Left hindlimb (tissue), 1 donor: ENCODE measurements at places on chromosomes 1 and 21.
A peak's percentile ranks its signal among the peaks of the same experiment; 100 is the strongest.

- peak; percentile 98 for DNase-seq
Observed at GRCh38 chr1:2279210-2279639, 51.1 kb downstream of the SKI start.

DNA sequence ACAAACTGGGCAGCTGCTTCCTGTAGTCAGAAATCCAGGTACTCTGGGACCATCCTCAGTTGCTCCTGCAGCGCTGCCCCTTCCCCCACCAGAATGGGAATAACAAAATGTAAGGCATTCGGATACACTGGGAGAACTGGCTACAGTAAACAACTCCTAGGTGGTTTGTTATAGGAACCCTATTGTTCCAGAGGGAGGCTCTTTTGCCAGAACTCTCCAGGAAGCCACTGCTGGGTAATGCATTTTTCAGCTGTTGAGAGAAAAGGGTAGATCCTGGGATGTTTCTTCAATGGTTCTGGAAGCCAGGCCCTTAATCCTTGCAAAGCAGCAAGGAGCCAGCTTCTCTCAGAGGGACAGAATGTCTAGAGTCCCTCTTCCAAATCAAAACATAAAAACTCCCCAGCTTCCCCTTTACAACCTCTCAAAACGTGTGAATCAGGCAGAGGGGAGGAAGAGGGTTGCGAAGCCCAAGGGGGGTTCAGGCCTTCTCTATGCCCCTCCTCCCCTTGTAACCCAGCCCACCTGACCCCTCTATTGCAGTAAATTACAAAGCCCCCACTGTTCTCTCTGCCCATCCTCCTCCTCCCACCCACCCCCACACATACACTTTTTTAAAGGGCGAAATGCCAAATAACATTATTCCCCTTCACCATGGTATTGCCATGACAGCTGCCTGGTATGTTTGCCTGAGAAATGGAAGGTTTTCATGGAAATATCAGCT lies 29.1 kb downstream of the PLPP3 start:
- DNase-seq = no peak

GRCh38 chr1:95876276-95876675 lies 642.3 kb downstream of the RWDD3 start:
- no peak for DNase-seq

DNA sequence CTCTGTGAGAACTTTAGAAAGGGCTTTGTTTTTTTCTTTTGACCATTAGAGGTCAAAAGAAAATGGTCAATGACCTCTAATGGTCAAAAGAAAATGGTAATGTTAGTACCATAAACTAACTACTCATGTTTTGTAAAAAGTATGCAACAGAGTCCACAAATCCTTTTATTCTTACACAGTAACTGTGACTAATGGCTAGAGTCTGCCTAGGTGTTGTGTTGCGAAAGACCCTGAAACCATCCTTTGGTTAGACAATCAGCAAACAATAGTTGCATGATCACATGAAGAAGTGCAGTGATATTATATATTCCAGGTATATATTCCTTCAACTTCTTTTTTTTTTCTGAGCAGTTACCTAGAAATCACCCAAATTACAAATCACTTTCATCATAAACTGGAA lies 40.9 kb downstream of the NEGR1 start:
- no peak for DNase-seq

GRCh38 chr1:235923466-235924021 lies 56.8 kb upstream of the LYST start:
- no peak for DNase-seq

GRCh38 chr1:109369167-109369746 lies 28.5 kb downstream of the SORT1 start:
- no peak for DNase-seq

- peak; percentile 27 for DNase-seq
Observed at GRCh38 chr1:1130206-1131120, 14.6 kb upstream of the C1orf159 start.

DNA sequence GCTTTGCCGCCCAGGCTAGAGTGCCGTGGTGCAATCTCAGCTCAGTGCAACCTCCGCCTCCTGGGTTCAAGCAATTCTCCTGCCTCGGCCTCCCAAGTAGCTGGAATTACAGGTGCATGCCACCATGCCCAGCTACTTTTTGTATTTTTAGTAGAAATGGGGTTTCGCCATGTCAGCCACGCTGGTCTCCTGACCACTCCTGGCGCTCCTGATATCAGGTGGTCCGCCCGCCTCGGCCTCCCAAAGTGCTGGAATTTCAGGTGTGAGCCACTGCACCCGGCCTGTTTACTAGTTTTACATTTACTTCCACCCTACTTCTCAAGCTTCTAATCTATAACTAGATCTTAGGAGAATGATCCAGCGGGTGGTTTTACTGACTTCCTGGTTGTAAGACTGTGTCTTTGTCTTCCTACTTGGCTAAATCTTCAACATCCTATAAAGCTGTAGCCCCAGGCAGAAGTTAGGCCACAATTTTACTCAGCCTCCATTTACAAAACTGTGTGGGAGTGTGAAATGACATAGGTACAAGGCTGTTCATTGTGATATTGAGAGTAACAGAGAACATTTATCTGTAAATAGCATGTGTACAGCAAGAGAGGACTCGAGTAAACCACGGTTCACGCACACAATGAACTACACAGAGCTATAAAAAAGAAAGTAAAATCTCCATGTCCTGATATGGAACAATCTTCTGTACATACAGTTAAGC lies 9.6 kb upstream of the POU2F1 start:
- DNase-seq = no peak

DNA sequence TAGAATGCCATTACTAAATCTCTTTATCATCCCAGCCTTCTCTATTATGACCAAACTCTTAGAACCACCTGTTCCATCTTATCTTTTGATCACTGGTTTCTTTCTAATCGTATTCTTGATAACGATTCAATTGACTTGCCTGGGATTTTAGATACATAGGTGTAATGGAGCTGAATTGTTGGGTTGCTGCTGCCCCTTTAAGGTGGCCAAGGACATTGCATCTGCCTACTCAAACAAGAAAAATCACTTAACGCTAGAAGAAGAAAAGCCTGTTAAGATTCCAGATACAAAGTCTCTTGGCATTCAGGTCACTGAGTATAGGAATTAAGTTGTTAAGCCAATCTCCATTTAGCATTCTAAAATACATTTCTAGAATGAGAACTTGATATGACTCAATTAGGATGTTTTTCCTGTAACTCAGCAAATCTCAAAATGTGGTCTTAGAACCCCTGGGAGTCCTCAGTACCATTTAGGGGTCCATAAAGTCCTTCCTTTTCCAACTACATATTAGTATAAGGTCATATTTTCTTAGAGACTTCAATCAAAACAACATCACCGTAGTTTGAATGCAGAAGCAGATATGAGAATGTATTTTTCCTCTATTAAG lies 12.4 kb downstream of the NEXN start:
- DNase-seq = peak; percentile 39

DNA sequence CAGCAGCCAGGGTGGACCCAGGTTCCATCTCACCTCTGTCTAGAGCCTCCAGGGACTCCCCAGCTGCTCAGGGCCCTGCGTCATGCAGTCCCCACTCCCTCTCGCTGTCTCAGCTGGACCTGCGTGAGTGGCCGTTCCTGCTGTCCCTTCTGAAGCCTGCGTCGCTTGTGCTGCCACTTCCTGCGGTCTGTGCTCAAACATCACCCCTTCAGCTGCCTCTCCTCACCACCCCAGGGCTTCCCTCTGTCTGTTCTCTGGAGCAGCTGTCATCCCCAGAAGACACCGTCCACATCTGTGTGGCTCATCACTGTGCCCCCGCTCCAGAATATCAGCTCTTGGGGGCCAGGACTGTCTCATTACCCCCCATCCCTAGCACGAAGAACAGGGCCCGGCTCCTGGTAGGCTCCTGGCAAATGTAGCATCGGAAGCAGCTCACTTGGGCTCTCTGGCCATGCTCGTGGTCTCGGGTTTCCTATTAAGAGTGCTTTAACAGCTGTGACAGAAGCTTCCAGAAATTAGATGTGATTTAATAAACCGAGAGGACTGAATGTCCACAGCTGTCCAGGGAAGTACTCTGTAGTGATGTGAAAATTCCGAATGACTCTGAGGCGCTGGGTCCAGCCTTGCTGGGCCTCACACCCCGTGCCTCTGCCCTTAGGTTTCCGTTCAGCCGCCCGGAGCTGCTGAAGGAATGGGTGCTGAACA lies 3.3 kb downstream of the THAP3 start:
- DNase-seq = no peak

DNA sequence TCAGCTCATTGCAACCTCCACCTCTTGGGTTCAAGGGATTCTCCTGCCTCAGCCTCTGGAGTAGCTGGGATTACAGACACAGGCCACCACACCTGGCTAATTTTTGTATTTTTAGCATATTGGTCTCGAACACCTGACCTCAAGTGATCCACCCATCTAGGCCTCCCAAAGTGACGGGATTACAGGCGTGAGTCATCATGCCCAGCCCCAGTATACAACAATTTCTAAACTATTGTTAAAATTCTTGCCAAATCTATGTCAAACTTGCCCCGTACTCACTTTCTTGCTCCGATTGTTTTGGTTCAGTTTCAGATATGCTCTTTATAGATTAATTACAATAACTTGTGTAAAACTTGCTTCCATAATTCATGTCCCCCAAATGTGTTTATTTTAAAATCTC lies 4.1 kb downstream of the RGS18 start:
- DNase-seq = no peak

GRCh38 chr1:221494670-221495069 lies 247.2 kb downstream of the DUSP10 start:
- DNase-seq = no peak

DNA sequence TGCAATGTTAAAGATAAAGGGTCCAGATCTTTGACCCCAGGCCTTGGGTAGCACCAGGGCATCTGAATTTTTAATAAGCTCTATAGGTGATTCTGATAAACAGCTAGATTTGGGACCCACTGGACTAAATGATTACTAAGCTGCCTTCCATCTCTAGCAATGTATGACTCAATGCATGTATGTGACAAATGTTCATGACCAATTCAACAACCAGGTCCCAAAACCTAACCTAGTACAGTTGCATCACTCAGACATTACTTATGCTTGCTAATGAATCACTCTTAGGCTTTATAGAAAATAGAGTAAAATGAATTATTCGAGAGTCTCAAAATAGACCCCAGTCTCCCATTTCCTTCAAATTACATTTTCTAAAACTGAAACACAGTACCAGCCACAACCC lies 35.5 kb downstream of the RCAN1 start:
- no peak for DNase-seq

GRCh38 chr1:39091845-39092645 lies 65.9 kb downstream of the NDUFS5 start:
- peak; percentile 78 for DNase-seq

DNA sequence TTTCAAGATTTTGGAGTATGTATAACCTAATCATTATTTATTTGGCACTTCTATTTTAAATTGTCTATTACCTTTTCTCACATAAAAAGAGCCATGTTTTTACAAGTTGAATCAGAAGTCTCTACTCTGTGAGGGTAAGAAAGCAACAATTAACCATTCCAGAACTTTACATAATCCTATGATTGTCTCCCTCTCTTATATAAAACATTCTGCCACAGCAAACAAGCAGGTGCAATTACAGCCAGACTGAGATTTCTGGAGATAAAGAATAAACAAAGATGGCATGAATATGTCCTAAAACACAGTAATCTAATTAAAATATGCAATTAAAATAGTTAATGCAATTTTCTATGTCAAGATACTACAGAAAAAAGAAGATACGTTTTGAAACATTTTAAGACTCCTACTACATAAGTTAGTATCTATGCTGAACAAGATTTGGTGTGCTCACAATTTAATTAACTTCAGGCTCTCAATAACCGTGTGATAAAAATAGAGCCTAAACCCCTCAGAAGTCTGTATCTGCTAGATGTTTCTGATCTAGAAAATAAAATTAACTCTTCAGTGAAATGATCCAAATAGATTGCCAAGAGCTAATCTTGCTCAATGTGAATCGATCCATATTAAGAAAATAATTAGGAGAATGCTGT lies 13.7 kb upstream of the TMPRSS15 start:
- DNase-seq = no peak
